ENCODE measurements at places on chromosomes 3 and 15.

DNA sequence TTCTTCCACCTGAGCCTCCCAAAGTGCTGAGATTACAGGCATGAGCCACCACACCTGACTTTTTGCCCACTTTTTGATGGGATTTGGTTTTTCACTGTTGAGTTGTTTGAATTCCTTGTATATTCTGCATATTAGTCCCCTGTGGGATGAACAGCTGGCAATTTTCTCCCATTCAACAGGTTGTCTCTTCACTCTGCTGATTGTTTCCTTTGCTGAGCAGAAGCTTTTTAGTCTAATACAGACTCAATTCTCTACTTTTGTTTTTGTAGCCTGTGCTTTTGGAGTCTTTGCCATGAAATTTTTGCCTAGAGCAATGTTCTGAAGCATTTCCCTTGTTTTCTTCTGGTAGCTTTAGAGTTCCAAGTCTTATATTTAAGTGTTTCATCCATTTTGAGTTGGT is 62.7 kb upstream of the MFGE8 start:
- DNase-seq: no peak

DNA sequence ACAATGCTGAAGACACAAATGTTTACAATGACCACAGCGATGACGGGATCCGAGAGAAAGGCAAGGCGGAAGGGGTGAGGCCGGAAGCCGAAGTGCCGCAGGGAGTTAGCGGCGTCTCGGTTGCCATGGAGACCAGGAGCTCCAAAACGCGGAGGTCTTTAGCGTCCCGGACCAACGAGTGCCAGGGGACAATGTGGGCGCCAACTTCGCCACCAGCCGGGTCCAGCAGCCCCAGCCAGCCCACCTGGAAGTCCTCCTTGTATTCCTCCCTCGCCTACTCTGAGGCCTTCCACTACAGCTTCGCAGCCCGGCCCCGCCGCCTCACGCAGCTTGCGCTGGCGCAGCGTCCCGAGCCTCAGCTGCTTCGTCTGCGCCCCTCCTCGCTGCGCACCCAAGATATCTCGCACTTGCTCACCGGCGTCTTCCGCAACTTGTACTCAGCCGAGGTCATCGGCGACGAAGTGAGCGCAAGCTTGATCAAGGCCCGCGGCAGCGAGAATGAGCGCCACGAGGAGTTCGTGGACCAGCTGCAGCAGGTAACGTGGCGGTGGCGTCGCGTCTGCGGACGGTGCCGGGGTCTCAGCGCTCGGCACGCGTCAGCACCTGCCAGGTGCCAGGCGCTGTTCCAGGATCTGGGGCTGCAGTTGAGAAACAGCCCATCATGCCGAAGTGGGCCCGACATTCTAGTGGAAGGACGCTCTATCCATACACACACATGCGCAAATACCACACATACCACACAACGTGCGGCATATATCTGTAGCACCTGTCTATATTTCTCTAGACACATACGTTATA is at the start of gene DLEC1:
TSS of gene DLEC1 (plus strand) at position 108 of the 798 bp plus-strand sequence. CDS start at position 126, 18 bp downstream.
- peak; percentile 54 for DNase-seq

- DNase-seq: no peak
Measured at GRCh38 chr3:125151916-125152315, 60.6 kb downstream of the SLC12A8 start.

DNA sequence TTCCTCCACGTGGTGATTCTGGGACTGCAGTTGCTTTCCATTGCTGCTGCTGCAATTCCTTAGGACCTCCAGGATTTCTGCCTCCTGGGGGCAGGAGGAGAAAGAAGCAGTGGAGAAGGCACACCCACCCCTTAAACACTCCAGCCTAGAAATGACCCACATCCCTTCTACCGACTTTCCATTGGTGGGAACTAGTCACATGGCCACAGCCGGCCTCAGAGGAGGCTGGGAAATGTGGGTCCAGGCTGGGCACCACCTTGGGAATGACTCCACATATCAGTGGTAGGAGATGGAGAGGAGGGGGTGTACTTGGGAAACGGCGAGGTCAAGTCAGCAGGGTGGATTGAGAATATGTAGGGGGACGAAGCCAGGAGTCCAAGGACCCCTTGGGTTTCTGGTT is 269.4 kb upstream of the CTDSPL start:
- DNase-seq: no peak

- DNase-seq: no peak
Measured at GRCh38 chr3:29236146-29236840, 44.6 kb upstream of the RBMS3 start.

DNA sequence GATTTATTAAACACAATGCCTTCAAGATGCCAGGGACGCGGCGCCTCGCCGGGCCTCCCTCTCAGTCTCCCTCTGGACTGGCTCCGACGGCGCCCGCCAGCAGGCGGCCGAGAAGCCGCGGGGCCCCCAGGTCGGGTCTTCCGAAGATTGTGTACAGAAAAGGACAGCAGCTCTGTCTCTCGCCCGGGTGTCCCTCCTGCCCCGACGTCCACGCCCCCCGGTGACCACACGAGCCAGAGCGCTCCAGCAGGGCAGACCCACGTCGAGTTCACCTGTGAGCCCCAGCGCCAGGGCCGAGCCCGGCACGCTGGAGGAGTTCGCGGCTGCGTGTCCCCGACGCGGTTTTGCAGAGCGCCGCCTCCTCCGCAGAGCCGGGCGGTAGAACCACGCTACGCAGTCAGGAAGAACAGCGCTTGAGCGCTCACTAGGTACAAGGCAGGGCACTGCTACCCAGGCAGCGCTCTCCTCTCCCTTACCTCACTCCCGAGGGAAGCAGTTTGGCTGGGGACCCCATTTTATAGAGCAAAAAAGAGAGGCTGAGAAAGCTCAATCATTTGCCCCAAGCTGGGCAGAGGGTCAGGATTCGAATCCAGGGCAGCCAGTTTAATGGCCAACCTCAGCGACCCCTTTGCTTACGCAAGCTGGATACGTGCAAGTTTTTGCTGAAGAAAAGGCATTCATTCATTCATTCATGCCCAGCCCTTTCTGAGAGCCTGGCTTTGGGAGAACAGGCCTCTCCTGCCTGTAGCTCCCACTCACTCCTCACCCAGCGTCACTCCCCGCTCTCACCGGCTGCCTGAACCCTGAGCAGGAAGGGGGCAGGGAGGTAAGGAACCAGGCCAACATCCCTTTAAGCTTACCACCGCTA is 3.0 kb upstream of the TLE3 start:
- peak; percentile 28 for DNase-seq

- no peak for DNase-seq
Measured at GRCh38 chr3:79038057-79038456, 729.7 kb downstream of the ROBO1 start.

DNA sequence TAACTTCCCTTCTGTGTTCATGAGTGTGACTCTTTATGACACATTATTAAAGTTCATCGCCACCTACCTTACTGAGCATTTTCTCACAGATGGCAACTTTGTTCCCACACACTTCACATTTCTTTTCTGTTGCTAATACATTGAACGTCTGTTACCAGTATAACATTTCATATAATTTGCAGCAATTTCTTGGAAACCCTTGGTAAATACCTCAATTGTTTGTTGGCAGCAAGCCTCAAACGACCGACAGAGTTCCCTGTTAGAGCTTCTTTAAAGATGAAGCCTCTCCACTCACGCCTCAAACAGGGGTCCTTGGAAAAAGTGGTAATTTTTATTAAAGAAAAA is 3.2 kb upstream of the CHSY1 start:
- no peak for DNase-seq

GRCh38 chr3:133162265-133162664 is 124.1 kb downstream of the TMEM108 start:
- no peak for DNase-seq

DNA sequence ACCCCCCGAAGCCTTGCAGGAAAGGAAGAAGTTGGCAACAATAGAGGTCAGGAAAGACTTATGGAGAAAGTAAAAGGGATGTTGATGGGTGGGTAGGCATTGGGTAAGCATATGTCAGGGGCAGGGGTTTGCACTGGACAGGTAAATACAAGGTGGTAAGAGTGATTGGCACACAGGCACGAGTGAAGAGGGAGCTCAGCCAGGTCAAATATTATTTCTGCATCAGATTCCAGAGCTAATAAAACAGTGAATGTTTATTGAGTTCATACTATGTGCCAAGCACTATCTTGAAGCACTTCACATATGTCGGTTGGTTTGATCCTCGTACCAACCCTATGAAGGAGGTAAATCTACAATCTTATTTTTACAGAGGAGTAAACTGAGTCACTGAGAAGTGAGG is 6.6 kb downstream of the CLSTN2 start:
- DNase-seq: no peak

DNA sequence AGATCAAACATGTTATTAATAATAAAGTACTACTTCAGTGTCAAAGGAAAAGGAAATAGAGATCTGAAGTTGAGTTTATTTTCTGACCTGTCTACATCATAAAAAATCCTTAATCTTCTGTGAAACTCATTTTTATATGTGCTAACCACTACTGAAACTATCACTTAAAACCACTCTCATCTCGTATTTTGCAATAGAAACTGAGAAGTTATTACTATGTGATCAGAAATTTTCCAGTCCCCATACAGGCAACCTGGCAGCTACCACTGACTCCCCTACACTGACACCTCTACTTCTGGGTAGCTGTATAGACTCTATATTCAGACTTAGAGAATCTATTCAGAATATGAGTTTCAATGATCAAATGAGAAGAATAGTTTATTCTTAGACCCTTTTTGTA is 8.3 kb downstream of the HDGFL3 start:
- DNase-seq: no peak

DNA sequence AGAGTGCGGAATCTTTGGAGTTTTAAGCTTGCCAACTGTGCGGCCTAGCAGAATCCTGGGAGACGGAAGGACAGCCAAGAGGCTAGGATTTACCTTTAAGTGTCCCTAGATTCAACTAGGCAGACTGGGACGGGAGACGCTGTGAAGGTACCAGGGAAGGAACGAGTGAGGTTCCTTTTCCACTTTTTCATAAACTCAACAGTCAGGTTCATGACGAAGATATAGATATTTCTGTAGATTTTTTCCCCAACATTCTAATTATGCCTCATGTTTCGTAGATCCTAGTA is 564 bp upstream of the GABPB1 start:
- no peak for DNase-seq

DNA sequence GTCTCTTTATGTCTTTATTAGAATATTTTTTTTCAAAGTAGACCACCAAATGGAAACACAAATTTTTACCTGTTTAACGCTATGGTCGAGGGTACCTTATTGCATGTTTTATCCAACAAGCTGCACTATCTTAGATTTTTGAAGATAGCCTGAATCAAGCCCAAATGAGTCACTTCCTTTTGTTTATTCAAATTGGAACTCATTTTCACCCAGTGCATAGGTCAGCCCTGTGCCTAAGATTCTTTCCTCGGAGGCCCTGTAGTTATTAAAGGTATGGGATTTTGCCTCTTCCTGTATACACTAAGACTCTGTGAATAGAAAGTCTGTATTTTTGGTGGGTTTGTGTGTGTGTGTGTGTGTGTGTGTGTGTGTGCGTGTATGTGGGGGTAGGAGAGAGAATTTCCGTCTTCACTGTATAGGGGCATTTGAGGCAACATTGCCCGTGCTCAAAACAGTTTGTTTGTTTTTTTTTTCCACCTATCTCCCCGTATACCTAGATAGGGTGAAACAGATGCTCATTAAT is 358.0 kb upstream of the CADM2 start:
- no peak for DNase-seq

- DNase-seq: no peak
Measured at GRCh38 chr15:94206463-94207167, 24.7 kb upstream of the MCTP2 start.

GRCh38 chr15:56731548-56731947 is 1.8 kb downstream of the ZNF280D start:
- no peak for DNase-seq

Data from activated CD4-positive, CD25-positive, alpha-beta regulatory T cell treated with anti-CD3 and anti-CD28 coated beads, Interleukin-2, amount 50 U/mL, for 16 hours (primary cell).